NCI-H2029 (cell line): ENCODE measurements at places on chromosomes 2 and 18.

- DNase-seq: no peak
Measured at GRCh38 chr2:143942486-143942885, 577.4 kb downstream of the ZEB2 start.

DNA sequence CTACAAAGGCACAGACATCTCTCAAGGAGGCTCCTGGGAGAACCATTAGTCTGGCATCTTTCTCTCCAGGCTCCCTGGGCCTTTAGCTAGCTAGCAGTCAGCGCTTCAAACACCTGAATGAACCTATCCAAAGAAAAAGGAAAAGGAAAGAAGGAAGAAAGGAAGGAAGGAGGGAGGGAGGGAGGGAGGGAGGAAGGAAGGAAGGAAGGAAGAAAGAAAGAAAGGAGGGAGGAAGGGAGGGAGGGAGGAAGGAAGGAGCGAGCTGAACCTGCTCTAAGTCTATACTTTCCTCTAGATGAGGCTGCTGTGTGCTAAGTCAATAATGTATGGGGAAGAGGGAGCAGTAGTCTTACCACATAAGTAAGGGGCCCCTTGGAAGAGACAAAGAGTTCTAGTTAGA lies 5.1 kb upstream of the BCL11A start:
- no peak for DNase-seq

GRCh38 chr2:98376301-98376910 lies 30.1 kb downstream of the CNGA3 start:
- DNase-seq: no peak

GRCh38 chr2:241655516-241656189 lies 18.2 kb downstream of the ATG4B start:
- no peak for DNase-seq

DNA sequence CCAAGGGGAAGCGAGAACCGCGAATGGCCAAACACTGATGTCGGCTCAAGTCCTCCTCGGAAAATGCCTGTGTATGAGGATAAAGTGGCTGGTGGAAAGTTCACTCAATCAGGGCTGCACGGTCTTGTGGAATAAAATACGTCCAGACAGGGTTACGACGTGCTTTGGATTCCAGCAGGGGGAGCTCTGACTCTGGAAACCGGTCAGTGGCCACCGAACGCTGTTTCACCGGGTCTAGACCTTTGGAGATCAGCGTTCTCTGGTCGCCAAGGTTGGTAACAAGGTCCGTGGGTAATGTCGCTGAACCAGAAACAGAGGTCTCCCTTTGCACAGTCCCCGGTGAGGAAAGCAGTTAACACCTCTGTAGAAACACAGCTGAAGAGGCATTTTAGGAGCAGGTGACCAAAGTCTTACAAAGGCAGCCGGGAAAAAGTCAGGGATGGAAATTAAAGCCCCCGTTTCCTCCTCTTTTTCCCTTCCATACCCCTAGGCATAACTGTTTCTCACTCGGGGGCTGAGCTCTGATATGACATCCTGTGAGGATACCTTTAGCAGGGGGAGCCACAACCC lies 47.8 kb downstream of the CDCA7 start:
- DNase-seq: peak; percentile 69

DNA sequence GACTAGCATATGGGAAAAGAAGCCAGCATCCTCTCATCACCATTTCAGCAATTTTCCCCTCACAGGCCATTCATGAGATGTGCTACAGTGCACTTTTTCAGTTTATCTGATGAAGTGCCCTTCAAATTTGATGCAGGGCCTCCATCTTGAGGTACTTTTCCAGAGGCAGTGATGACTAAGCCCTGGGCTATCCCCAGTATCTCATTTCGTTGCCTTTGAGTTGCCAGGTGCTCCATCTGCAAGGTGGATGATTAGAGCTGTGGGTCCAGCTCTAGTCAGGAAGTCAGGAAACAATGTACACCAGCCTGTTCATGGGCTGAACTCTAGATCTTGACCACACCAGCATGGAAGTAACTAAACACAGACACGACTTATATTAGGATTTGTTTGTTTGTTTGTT lies 425.2 kb downstream of the METTL4 start:
- DNase-seq: no peak

GRCh38 chr18:80180778-80181564 lies 66.3 kb downstream of the PARD6G start:
- no peak for DNase-seq

DNA sequence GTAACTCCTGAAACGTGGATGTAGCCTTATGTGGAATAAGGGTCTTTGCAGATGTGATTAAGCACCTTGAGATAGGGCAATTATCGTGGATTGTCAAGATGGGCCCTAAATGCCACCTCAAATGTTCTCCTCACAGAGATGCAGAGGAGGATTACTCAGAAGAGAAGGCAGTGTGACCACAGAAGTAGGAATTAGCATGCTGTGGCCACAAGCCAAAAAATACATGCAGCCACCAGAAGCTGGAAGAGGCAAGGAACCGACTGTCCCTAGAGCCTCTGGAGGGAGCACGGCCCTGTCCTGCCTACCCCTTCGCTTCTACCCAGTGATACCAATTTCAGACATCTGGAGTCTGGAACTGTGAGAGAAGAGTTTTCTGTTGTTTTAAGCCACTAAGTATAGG lies 47.3 kb upstream of the MGAT5 start:
- DNase-seq: peak; percentile 17

DNA sequence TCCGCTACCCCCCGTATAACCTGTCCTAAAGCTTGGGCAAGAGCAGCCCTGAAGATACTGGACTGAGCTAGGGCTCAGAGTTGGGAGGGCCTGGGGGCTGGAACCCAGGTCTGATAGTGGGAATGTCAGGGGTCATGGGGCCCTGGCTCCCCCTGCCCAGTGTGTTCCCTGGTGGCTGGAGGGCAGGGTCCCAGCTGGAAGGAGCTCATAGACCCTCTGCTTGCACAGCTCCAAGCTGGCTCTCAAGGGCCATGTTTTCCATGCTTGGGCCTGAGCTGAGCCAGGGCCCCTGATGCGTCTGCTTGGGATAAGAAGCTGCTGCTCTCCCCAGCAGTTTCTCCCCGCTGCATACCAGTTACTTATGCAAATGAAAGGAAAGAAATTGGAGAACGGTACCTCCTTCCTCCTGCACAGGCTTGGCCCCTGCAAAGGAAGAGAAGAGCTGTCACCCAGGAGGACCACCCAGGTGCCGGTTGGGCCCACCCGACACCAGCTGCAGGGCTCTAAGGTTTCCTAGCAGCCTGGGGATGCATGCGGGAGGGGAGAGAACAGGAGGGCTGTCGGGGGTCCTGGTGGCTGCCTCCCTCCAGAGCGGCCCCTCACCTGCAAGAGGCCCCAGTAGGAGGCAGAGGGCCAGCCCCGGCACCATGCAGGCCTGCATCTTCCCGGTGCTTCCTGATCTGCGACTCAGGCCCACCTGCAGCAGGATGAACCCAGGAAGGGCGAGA lies 628 bp downstream of the OTOS start:
- no peak for DNase-seq

GRCh38 chr2:223597076-223597475 lies 5.1 kb downstream of the SCG2 start:
- DNase-seq: no peak

DNA sequence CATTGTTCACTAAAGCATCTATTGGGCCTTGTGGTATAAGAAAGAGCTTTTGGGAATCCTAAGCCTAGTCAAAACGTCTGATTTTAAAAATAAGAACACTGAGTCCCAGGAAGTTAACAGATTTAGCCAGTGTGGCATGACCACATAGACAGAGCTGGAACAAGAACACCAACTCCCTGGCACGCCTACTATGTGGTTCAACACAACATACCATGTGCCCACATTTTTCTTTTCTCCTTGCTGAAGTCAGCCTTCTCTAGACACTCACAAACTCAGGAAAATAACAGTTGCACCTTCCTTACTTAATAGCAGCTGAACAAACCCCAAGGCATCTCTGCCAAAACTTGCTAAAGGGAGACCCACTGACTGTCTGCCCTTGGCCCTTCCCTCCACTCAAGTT lies 124.8 kb downstream of the C1D start:
- no peak for DNase-seq

DNA sequence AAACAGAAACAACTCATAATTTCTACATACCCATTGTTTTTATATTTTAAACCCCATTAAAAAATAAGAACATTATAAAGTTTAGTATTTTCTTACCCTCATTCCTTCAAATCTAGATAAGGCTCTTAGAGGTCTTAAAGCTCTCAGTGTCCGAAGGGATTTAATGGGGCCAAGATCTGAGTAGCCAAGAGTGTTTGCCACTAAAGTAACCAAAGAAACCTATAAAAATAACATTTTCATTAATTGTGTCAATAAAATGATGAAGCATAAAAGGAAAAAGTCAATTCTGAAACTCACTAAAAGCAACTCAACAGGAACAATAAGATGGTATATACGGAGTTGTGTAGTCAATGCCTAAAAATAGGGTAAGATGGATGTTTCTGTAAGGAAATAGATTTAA lies 105.4 kb upstream of the SCN1A start:
- no peak for DNase-seq

DNA sequence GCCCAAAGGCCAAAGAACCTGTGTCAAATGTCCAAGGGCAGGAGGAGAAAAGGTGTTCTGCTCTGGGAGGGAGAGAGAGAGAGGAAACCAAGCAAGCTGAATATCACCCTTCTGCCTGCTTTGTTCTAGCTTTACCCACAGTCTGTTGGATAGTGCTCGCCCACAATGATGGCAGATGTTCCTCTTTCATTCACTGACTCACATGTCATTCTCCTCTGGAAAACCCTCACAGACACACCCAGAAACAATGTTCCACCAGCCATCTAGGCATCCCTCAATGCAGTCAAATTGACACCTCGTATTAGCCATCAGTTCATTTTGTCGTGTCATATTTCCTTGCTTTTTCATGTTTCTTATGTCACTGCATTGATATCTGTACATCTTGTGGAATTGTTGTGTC lies 150.3 kb downstream of the UBR3 start:
- DNase-seq: no peak

DNA sequence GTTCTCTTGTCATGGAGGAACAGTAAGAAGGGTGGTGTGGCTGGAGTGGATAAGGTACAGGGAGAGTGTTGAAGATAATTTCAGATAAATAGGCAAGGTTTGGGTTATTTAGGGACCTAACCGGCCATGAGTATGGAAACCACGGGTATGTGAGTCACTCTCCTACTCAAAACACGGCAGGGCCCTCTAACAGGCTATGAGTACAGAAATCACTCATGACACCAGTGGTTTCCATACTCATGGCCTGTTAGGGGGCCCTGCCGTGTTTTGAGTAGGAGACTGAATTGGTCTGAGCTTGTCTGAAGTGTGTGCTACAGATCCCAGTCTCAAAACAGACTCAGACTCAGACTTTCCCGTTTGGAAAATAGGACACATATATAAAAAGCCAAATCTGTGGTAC lies 428.4 kb upstream of the HNMT start:
- DNase-seq: no peak

GRCh38 chr18:4204438-4204720 lies 250.7 kb downstream of the DLGAP1 start:
- no peak for DNase-seq

DNA sequence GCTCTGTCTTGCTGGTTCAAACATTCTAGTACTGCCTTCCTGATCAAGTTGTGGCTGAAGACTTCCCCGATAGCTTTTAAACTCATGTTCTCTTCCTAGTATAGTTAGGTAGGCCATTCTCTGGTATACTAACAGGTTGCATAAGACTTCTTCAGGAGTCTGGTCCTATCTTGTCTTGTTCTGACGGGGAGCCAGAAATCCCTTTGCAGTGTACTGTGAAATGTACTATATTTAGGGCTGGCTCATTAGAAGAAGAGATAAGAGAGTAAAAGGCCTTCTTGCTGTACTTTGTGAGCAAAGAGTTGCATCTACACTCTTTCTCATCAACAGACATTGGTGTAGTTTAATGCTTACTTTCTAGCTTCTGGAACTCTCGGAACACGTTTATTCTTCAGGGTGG lies 331.9 kb downstream of the NUP35 start:
- DNase-seq: no peak

DNA sequence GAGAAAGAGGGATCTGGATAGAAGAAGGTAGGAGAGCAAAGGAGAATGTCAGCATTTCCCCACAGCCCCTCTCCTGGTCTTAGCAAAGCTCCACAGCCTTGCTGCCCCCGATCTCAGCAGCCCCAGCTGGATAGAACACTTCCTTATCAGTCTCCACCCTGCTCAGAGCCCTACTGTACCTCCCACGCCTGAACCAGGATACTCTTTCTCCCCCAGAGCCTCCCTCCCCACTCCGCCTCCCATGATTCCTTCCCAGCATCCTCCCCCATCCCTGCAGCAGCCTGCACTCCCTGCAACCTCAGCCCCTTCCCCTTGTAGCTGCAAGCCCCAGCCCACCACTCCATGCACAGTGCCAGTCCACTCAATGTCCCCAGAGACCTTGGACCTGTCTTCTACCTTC lies 25.8 kb downstream of the PLB1 start:
- no peak for DNase-seq

- DNase-seq: no peak
Measured at GRCh38 chr18:75405351-75405750, 22.2 kb downstream of the SMIM21 start.

DNA sequence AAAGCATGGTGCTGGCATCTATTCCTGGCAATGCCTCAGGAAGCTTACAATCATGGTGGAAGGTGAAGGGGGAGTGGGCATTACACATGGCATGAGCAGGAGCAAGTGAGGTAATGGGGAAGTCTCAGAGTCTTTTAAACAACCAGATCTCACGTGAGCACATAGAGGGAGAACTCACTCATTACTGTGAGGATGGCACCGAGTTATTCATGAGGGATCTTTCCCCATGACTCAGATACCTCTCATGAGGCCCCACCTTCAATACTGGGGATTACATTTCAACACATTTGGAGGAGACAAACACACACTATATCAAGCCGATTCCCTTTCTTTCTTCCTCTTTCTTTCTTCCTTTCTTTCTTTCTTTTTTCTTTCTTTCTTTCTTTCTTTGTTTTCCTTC lies 47.9 kb upstream of the FANCL start:
- no peak for DNase-seq

DNA sequence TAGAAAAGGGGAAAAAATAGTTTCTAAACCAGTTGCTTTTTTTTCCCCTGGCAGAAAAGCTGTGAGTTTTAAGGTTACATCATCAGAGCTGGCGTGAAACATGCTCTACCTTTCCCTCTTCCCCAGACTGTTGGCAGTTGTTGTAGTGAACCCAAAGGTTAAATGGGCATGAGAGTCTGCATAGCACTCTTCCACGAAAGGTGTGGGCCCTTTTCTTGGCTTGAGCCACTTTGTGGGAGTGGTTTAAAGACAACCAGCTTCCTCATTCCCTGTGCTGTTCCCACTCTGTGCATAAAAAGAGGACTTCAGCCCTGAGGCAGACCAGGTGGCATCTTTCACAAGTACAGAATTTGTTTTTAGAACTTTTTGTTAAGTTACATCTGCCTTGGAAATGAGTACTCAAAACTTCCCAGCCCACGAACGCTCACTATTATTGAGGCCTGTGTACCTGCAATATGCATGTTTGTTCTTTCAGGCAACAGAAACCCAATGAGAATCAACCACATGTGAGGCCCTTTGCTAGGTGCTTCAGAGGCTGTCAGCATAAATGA lies 243.8 kb downstream of the BABAM2 start:
- no peak for DNase-seq

- DNase-seq: no peak
Measured at GRCh38 chr18:42617221-42617620, 498.3 kb downstream of the RIT2 start.
